ENCODE measurements at places on chromosomes 2 and 18.

DNA sequence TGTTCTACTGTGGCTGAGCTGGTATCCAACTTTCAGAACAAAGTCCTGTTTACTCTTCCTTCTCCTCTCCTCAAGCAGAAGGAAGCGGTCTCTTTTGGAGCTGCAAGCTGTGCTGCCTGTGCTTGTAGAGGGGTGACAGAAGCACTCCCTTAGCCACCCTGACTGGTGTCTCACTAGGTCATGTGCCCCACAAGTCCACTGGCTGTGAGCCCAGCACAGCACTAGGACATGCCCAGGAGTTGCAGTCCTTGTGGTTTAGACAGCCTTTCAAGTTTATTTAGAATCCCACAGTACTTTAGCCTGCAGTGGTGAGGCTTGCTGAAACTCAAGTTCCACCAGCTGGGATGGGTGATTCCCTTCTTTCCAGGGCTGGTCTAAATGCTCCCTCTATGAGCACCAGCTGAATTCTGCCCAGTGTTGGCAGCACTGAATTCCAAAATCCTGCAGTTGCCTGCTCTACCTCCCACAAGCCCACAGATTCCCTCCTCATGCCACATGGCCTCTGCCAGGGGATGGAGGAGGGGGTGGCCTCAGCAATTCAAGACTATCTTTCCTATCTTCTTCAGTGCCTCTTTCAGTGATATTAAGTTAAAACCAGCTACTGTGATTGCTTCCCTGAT, 61.2 kb downstream of the CCDC85A start:
- DNase-seq = no peak

DNA sequence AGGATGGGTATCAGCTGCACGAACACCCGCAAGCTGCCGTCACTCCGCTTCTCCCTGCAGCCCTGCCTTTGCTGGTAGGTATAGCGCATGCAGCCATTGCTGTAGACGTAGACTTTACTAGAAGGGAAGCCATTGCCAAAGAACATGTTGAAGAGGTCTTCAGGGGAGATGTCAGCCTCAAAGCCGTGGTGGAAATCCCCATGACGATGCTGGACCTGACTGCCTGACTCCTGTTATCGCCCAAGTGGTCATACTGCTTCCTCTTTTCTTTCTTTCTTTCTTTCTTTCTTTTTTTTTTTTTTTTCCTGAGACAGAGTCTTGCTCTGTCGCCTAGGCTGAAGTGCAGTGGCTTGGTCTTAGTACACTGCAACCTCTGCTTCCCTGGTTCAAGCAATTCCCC, 68.7 kb upstream of the SPRED2 start:
- no peak for DNase-seq

GRCh38 chr18:76353500-76353899, 141.5 kb downstream of the ZNF516 start:
- DNase-seq = no peak

GRCh38 chr18:55243255-55243654, 284.0 kb upstream of the CCDC68 start:
- no peak for DNase-seq

GRCh38 chr2:64035072-64035942, 16.1 kb upstream of the VPS54 start:
- DNase-seq = no peak

GRCh38 chr2:223165423-223166214, 113.6 kb downstream of the KCNE4 start:
- DNase-seq = no peak

- DNase-seq = no peak
Observed at GRCh38 chr2:33216508-33217182, 259.8 kb upstream of the RASGRP3 start.

DNA sequence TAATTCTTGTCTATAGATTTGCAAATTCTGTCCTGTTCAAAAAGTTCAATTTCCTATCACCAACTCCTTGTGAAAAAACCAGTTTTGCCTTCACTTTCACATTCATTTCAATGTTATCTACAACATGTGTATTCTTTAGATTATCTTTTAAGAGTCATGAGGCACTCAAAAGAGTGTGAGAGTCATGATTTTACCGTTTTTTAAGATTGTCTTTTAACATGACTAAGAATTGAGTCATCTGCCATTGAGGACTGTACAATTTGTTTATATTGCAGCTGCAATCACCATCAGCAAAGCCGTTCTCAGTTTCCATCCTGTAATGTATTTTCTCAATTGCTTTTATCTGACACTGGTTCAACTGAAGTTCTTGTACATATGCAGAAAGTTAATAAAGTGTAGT, 275.8 kb downstream of the LNPK start:
- DNase-seq = no peak

- no peak for DNase-seq
Observed at GRCh38 chr18:75211953-75212750, 1.6 kb downstream of the TSHZ1 start.

GRCh38 chr2:143193121-143193520, 63.9 kb downstream of the ARHGAP15 start:
- DNase-seq = peak; percentile 87

- DNase-seq = no peak
Observed at GRCh38 chr18:22683196-22683676, 249.9 kb upstream of the RBBP8 start.

GRCh38 chr2:20175931-20176330, 49.0 kb downstream of the SDC1 start:
- no peak for DNase-seq

DNA sequence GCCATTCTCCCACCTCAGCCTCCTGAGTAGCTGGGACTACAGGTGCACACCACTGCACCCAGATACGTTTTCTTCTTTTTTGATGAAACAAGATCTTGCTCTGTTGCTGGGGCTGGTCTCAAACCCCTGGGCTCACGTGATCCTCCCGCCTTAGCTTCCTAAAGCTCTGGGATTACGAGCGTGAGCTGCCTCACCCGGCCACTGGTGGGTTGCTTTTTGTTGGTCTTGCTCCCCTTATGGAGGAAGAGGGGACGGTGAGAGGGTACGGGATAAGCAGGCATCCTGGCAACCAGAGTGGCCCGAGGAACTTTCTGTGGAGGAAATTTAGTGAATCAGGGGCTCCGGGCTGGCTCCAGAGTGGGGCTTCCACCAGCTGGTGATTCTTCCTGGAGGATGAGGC, 222.3 kb downstream of the HDAC4 start:
- no peak for DNase-seq

DNA sequence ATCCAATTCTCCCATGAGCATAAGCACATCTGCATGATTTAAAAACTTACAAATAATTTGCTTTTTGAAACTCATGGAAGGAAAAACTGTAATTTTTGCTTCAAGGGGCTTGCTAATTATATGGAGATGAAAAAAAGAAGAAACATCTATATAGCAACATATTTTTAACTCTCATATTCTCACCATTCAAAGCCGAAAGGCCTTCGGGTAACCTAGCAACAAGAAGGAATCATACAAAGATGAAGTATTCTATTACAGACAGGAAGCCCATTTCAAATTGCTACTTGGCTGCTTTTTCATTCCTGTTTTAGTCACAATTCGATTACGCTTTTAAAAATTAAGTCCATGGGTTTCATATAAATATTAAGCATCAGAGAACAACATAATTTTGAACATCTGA, 39.2 kb upstream of the RNU4ATAC start:
- no peak for DNase-seq

GRCh38 chr2:11398750-11399437, 54.5 kb upstream of the ROCK2 start:
- peak; percentile 91 for DNase-seq

GRCh38 chr2:31124904-31125303, 13.3 kb downstream of the GALNT14 start:
- DNase-seq = no peak

DNA sequence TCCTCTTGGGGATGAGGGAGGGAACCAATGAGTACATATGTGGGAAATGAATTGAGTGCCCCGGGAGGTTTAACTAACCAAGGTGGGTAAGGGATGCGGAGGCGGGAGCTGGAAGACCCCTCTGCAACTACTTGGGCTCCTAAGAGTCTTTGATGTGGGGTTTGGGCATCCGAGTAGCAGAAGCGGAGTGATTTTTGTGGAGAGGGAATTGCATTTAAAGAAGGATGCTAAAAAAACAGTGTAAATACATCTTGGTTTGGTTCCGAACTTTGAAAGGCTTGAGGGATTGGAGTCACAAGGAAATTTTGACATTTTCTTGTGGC, 215.7 kb downstream of the MCFD2 start:
- no peak for DNase-seq

DNA sequence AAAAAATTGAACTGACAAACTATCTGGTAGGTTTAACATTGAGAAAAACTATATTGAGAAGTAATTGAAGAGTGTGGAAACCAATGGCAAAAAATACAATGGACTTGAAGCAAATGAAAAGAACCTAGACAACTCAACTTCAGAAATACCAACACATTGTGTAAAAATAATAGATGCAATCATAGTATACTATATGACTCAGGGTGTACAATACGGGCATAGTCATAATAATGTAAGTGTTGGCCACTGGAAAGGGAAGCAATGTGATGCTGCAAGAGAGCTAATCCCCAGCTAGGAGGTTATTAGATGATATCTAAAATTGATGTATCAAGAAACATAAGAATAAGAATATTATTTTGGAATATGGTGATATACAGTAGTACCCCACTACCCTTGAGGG, 45.3 kb downstream of the SMAD7 start:
- no peak for DNase-seq

- peak; percentile 46 for DNase-seq
Observed at GRCh38 chr18:32549248-32550110, 78.8 kb upstream of the GAREM1 start.

- no peak for DNase-seq
Observed at GRCh38 chr2:113755835-113756354, 547 bp downstream of the SLC35F5 start.

- DNase-seq = peak; percentile 44
Observed at GRCh38 chr2:9554921-9555296, 721 bp downstream of the ADAM17 start.

DNA sequence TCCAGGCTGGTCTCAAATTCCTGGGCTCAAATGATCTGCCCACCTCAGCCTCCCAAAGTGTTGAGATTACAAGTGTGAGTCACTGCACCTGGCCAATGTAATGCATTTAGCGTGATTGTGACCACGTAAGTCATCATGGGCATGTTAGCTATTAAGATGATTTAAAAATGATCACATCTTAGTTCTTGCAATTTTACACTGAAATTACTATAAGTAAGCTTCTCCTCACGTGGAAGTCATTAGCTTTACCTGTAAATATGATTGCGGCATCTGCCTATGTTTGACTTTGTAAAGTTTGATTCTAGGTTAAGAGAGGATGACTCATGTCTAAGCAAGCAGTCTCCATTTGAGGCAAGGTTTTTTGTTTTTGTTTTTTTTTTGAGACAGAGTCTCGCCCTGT, 85.5 kb downstream of the PMAIP1 start:
- no peak for DNase-seq

DNA sequence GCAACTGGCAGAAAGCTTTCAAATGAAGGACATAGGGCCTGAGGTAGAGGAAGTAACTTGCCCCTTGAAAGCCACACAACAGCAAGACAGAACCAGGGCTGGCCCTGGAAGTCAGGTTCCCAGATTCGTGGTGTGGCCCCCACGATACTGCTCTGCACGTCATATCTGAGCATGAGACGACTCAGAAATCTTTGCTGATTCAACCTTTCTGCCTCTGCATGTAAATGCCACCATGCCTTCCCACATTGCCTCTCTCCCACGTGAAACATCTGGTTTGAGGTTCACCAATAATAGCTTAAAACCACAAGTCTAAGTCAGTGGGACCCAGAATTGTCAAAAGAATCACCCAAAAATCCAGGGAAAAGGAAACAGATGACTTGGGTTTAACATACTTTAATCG, 214.0 kb upstream of the TRIB2 start:
- DNase-seq = no peak

- peak; percentile 79 for DNase-seq
Observed at GRCh38 chr2:119387381-119388129, 20.8 kb downstream of the DBI start.
